Forelimb muscle (tissue), 1 donor: ENCODE measurements at places on chromosomes 12 and 14. TPM values are rescaled to one million over a fixed set of nuclear protein-coding genes. Genes with fewer than 3 reads are reported as not detected.

DNA sequence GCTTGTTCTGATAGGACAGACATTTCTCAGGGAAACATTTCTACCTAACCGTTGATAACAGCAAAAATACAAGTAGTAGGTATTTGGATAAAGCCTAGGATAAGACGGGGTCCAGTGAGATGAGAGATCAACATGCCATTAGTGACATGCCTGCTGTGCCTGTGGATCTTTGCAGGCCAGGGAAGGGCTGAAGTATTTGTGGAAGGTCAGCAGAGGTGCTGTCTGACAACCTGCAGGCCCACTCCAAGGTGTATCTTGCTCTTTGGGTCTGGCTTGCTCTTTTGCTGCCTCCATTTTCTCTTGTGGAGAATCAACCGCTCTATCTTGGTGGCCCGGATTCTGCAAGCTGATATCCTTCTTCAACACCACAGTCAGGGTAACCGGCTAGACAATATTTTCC is 46.7 kb downstream of the MSRB3 start:
- DNase-seq, result no peak

HSPB8 gene
- 269 TPM for polyA plus RNA-seq

PTPRR gene
- polyA plus RNA-seq, result 0.67 TPM

DNA sequence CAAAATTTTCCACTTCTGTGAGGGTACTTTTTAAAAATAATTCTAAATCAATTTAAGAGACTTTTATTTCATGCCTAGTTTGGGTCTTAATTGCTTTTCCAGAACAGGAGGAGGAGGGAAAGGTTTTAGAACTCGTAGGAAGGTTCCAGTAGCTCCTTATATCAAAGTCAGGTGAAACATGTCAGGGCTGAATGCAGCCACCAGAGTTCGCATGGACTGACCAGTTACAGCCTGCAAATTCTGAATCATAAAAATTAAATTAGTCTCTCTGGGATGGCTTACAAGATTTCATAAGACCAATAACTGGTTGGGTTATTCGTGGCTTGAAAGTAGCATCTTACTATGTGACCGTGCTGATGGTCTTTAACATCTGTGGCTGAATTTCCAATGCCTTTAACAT is 397 bp downstream of the BDKRB1 start:
- DNase-seq, result no peak

CPM gene
- 2.5 TPM for polyA plus RNA-seq
